ENCODE measurements at places on chromosomes 7 and 10.

DNA sequence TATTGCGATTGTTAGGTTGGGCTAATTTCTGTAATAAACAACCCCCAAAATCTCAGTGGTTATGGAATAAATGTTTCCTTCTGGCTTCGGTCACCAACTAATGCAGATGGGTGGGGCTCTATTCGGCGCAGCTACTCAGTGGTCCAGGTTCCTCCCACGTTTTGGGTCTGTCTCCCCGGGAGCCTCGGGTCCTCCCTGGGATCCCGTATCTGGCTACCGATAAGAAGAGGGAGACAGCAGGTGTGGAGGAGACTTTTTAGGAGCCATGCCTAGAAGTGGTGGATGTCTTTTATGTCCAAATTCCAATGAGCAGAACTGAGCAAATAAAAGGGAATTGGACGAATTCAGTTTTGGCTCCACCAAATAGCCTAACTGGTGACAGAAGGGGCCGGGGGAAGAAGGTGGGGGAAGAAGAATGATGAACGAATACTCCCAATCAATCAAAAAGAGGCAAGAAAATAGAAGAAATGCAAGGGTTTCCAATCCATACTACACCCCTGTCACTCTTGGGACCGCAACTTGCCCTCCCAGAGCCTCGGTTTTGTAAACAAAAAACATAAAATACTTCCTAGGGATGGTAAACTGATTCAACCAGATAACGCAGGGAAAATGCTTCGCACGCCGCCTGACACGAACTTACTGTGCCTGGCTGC lies 498 bp upstream of the C10orf53 start:
- H3K4me3 ChIP-seq = peak overlapping the region; percentile 35
- no peak for DNase-seq
- peaks cover 62% of the 10 kb centered on the region for H3K27me3 ChIP-seq
- no peak overlapping the region for H3K27ac ChIP-seq
- no peaks in the 10 kb centered on the region for H3K4me1 ChIP-seq
- peaks cover 24% of the 10 kb centered on the region for H3K36me3 ChIP-seq

DNA sequence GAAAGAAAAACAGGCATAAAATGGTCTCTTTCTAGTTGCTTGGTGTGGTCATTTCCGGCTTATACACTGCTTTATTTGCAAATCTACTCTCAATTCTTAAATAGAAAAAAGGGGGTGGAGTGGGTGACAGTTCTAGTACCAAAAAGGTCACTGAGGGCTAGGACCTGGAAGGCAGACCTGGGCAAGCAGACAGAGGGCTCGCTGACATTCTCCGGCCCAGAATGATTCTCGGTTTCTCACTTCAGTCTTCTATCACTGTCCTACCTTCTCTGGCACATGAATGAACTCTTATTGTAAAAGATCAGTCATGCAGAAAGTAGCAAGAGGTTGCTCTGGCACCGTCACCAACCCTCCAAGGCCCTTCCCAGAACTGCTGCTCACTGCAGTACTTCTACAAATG lies 54.0 kb downstream of the MALSU1 start:
- H3K36me3 ChIP-seq = no peaks in the 10 kb centered on the region
- no peaks in the 10 kb centered on the region for H3K4me1 ChIP-seq
- H3K27ac ChIP-seq = no peak overlapping the region
- no peaks in the 10 kb centered on the region for H3K27me3 ChIP-seq
- no peak overlapping the region for H3K4me3 ChIP-seq

DNA sequence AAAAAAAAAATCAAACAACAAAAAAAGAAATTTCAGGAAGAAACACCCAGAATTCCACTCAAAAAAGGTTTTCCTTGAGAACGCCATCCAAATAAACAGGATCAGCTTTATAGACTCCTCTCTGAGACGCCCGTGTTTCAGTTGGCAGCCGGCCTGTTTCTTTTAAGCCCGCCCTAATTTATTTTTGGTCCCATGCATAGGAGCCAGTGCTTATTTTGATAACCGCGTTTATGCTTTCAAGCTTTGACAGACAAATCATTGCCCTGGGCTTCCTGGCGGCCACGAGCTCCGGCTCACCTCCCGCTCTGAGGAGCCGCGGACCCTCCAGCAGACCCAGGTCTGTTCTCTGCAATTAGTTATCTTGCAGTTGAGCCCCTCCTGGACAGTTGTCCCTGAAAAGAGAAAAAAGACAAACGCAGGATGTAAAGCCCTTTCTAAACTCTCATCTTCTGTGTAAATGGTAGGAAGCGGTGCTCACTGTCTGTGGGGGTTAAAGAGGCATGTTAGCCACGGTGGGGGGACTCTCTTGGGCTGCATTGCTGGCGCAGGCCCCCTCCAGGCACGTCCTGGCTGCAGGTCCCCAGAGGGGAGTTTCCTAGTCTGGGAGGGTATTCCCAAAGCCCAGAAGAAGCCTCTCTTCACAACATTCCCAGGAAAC lies 22.2 kb upstream of the UNCX start:
- H3K4me1 ChIP-seq = no peaks in the 10 kb centered on the region
- DNase-seq = no peak

DNA sequence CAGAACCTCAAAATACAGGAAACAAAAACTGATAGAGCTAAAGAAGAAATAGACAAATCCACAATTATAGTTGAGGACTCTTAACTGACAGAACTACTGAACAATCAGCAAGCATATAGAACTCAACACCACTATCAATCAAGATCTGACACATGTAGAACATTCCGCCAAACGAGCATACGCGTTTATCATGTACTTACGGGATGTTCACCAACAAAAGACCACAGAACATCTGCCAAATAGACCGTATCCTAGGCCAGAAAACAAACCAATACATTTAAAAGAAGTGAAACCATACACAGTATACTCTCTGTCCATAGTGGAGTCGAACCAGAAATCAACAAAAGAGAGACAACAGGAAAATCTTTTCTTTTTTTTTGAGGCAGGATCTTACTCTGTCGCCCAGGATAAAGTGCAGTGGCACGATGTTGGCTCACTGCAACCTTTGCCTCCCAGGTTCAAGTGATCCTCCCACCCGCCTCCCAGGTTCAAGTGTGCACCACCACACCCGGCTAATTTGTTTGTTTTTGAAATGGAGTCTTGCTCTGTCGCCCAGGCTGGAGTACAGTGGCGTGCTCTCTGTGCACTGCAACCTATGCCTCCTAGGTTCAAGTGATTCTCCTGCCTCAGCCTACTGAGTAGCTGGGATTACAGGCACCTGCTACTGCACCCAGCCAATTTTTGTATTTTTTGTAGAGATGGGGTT lies 5.1 kb downstream of the GNA12 start:
- DNase-seq = peak; percentile 78
- H3K36me3 ChIP-seq = peaks cover 26% of the 10 kb centered on the region
- H3K27me3 ChIP-seq = no peaks in the 10 kb centered on the region
- peaks cover 66% of the 10 kb centered on the region for H3K4me1 ChIP-seq
- peak overlapping the region; percentile 70 for H3K4me3 ChIP-seq
- peak overlapping the region; percentile 99 for H3K27ac ChIP-seq
